ENCODE measurements at places on chromosomes 7 and 10. TPM values are rescaled to one million over a fixed set of nuclear protein-coding genes. Genes with fewer than 3 reads are reported as not detected.

MYL10 gene
- total RNA-seq: not detected

PDE1C gene
- not detected for total RNA-seq

CLCN1 gene
- total RNA-seq: 0.21 TPM

BNIP3 gene
- 13.5 TPM for total RNA-seq

BBIP1 gene
- 33.0 TPM for total RNA-seq

NPC1L1 gene
- not detected for total RNA-seq

TUBAL3 gene
- not detected for total RNA-seq

PTF1A gene
- not detected for total RNA-seq

MYPN gene
- total RNA-seq: not detected

CELF2 gene
- 135 TPM for total RNA-seq

CNPY1 gene
- total RNA-seq: not detected

ARHGAP21 gene
- 58.9 TPM for total RNA-seq

OR2A1 gene
- total RNA-seq: not detected

GPR85 gene
- under 0.01 TPM for total RNA-seq

NKX2-3 gene
- total RNA-seq: not detected

HSPA12A gene
- total RNA-seq: under 0.01 TPM

PRKRIP1 gene
- 30.7 TPM for total RNA-seq

LRMDA gene
- 7.6 TPM for total RNA-seq

PPP1R17 gene
- not detected for total RNA-seq

FEZF1 gene
- not detected for total RNA-seq

TET1 gene
- total RNA-seq: 1.5 TPM

SUN1 gene
- 86.3 TPM for total RNA-seq

CTAGE4 gene
- 2.0 TPM for total RNA-seq

TRIL gene
- total RNA-seq: not detected

SPDYE17 gene
- total RNA-seq: not detected

LGI1 gene
- total RNA-seq: 0.21 TPM

MEIG1 gene
- total RNA-seq: not detected

SKIDA1 gene
- total RNA-seq: not detected
